ENCODE measurements at places on chromosomes 7 and 10.

GRCh38 chr10:26169466-26169865 is 47.1 kb upstream of the GAD2 start:
- DNase-seq, result no peak

DNA sequence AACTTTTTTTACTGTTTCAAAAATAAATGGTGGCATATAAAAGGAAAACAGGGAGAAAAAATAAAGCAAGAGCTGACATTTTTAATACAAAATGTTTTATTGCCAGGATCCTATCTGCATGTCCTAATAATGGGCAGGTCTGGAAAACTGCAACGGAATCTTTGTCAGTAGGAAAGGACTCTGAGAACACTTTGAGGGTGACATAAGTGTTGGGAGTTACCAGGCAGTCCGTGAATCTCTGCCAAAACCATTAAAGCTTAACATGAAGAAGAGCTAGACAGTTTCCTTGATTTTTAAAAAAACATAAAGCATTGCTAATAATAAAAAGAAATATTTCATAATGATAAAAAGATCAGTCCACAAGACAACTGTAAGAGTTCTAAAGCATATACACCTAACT is 80.7 kb downstream of the AGMO start:
- DNase-seq, result no peak

DNA sequence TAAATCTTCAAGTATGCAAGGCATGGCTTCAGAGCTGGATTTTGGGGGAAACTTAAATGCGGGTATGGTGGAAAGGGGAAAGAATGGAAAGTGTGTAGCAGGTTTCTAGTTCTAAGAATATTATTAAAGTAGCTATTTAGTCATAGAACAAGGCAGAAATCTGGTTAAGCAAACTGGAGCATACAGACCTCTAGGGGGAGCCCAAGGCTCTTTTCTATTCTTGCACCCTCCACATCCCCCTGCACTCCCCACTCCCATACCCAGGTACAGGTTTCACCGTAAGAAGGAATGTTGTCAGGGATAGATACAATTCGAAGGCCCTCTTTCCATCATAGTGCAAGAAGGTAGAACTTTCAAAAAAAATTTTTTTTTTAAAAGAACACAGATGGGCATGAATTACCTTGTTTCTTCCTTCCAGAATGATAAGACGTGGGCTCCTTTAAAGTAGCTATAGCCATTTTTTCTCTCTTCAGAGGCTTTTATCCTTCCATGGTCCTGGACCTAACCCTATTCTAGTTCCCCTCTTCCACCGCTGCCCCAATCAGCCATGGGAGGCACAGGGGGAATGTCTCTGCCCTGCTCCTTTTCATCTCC is 41.5 kb upstream of the SMIM30 start:
- peak; percentile 69 for DNase-seq

- no peak for DNase-seq
Observed at GRCh38 chr7:112665709-112666108, 124.5 kb downstream of the TMEM168 start.

- DNase-seq, result peak; percentile 78
Observed at GRCh38 chr10:124719213-124719851, 24.8 kb downstream of the FAM53B start.

DNA sequence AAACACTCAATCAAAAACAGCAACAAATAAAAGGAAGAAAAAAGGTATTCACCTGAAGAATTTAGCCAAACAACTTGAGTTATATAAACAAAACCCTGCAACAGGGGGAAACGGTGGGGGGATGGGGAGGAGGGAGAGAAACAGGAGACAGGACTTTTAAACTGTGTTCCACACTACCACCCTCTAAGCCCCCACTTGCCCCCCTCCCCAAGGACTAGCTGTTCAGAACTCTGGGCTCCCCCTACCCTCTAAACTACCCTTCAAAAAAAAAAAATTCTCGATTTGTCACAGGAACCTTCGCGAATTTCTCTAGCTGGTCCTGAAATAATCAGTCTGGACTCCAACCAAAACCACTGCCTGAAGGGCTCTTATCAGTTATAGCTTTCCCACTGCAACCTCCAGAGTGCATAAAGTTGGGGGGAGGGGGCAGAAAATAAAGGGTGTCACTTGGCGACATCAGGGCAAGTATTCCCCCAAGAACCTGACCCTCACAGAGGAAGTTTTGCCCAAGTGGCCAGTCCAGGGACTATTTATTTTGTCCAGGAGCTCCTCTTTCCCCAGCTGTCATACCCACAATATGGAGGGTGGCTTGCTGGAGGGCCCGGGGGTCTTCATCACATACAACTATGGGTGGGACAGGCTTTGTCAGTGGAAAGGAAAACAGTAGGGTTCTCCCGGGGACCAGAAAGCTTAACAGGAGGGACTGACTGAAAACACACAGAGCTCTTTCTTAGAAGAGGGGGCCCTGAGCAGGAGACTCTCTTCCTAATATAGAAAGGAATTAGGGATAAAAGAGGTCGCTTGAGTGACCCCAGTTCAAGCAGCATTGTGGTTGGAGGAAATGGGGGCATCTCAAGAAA is 1.3 kb downstream of the UBE2H start:
- peak; percentile 62 for DNase-seq

GRCh38 chr10:4517746-4518145 is 308.3 kb upstream of the AKR1E2 start:
- no peak for DNase-seq

DNA sequence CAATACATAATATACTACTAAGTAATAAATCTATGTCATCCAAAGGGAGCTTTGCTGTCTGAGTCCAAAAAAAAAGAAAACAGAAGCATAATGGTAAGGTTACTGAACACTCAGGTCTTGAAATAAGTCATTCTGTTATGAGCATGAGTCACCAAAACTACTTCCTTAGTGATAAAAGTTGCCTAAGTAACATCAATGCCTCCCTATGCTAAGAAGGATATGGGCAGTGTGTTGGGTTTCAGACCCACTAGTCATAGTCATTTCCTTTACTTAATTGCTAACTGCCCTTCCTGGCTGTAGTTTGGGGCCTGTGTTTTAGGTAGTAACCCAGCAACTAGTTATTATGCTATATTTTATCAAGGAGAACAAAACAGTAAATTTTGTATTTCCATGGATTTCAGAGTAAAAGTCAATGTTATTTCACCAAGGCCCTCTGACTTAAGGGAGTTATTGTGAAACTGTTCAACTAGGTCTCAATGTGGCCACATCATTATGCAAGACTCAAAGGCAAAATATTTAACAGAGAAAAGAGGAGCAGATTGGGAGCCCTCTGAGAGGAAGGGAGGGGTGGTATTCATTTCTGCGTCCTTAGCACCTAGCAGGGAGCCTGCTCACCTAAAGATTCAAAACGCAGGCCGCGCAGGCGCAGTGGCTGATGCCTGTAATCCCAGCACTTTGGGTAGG is 11.7 kb upstream of the VIM start:
- DNase-seq, result no peak

GRCh38 chr10:131230641-131231322 is 80.7 kb downstream of the TCERG1L start:
- DNase-seq, result no peak

- DNase-seq, result no peak
Observed at GRCh38 chr10:483261-483660, 206.2 kb downstream of the DIP2C start.

DNA sequence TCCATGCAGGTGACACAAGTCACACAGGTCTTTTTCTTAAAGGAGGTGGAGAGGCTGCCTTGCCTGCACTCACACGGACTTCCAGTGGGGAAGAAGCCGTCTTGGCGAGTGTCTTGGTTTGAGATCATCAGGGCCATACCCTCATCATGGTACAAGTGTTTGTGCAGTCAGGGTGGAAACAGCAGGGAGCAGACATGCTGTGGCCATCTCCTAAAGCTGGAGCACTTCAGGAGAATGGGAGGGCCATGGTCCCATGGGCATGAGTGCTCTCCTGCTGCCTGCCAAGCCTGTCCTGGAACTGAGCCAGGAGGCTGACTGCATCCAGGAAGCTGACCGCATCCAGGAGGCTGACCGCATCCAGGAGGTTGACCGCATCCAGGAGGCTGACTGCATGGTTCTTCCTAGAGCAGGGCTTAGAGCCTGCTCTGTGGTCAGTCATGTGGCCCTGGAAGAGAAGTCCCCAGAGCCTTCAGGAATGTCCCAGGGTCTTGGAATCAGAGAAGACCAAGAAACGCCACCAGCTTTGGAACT is 98.4 kb downstream of the ADARB2 start:
- no peak for DNase-seq

DNA sequence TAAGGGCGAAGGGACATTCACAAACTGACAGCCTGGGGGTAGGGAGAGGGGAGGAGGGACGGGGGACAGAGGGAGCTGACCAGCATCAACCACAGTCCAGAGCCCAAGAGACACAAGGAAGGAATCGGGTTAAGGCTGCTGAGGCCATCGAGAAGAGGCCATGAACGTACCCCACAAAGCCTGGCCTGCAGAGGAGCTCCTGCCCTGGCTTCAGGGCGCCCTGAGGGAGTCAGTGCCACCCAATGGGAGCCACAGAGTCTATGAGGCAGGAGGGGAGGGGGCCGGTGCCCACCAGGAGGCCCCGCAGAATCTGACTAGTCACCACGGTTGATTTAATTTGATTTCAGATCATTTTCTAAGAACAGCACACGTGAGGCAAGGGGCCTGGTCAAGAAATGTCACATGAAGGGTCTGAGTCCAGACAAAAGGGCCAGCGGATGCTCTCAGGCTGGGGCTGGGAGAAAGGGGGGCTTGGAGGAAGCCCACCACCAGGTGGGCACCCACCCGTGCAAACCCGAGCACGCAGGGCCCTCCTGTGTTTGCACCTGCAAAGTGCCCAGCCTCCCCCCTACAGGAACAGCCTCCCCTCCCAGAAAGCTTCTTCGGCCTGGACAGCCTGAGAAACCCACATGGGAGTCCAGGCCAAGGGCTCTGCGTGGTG is 40.4 kb downstream of the CAMK2B start:
- no peak for DNase-seq

- DNase-seq, result no peak
Observed at GRCh38 chr7:80380957-80381356, 130.9 kb downstream of the GNAT3 start.

DNA sequence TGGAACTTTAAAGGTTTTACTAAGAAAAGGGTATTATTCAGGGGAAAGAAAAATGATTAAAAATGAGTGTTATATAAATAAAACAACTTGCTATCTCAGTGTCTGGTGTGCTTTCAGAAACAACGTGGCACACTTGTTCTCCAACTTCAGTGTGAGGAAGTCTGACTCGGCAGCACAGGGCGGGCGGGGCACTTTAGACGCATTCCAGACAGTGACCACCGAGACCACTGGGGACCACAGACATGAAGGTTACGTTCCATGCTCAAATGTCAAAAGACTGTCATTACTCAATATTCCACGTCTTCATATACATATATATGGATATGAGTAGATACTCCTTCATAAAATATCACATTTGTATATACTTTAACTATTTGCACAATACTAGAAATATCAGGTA is 87.0 kb downstream of the LARP4B start:
- DNase-seq, result no peak

GRCh38 chr7:93835702-93836101 is 54.9 kb downstream of the TFPI2 start:
- no peak for DNase-seq

- no peak for DNase-seq
Observed at GRCh38 chr10:17483079-17483478, 28.7 kb upstream of the ST8SIA6 start.
